Activated T-helper 2 cell treated with anti-CD3 and anti-CD28 coated beads, Interferon-gamma antibody, Interleukin-2, Interleukin-4, amounts not matched to agents 10 μg/mL and 5 μg/mL and 100 μg/mL, durations not matched to agents 14 hours and 24 hours and 36 hours (primary cell): ENCODE measurements at places on chromosomes 5 and 9. TPM values are rescaled to one million over a fixed set of nuclear protein-coding genes. Genes with fewer than 3 reads are reported as not detected.

Gene PCAT7
- total RNA-seq = not detected in 2 replicates

Gene FSTL4
- total RNA-seq = 2.1 and 2.5 TPM in 2 replicates

Gene KCNV2
- not detected in 2 replicates for total RNA-seq

Gene SCGB3A2
- not detected in 2 replicates for total RNA-seq

Gene PCSK1
- total RNA-seq = not detected in 2 replicates

Gene WDR36
- 77.9 and 79.9 TPM in 2 replicates for total RNA-seq

DNA sequence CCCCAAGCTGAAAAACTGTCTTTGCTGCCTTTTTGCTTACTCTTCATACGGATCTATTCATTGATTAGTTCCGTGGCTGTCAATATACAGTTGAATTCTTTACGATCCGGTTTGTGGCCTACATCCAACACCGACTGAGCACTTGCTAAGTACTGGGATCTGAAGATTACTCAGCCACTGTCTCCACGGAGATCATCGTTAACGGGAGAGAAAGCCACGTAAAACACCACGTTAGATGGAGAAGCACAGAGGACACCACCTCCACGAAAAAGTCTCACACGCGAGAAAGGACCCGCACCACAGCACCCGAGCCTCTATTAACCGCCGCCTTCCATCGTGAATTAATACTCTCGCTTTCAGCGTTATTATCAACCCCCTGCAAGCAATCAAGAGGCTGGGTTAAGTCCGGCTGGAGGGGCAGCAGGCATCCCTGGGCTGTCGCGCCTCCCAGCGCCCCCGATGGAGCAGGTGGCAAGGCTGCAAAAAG is 650 bp downstream of the ELP1 start:
- DNase-seq = peak; percentile 9

DNA sequence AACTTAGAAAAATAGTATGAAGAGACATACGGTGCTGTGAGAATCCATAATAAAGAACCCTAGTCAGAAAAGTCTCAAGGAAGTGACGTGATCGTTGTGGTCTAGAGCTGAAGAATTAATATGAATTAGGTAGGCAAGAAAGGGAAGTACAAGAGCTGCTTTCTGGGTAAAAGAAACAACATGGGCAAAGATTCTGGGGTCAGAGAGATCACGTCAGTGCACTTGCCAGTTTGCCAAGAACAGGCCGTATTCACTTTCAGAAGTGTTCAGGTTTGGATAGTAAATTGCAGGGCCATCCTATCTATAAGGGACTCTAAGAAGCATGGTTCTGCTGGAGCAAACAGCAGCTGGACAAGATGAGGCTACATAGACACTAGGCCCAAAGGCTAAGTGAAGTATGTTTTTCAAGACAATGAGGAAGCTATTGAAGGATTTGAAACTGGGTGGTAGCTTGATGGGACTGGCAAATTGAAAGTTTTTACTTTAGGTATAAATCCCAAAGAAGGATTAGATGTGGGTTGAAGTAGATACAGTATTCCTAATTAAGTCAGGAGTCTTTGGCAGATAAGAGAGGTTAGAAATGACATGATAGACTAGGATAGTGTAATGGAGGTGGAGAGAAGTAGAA is 4.8 kb upstream of the CHD1 start:
- no peak for DNase-seq

GRCh38 chr5:892394-893136 is at the start of the genes BRD9 and TRIP13:
BRD9 (minus strand) TSS chr5:892801; CDS start chr5:892657, 144 bp downstream.
TRIP13 (plus strand) TSS chr5:892884; CDS start chr5:892999, 115 bp downstream.
- DNase-seq = peak; percentile 84

DNA sequence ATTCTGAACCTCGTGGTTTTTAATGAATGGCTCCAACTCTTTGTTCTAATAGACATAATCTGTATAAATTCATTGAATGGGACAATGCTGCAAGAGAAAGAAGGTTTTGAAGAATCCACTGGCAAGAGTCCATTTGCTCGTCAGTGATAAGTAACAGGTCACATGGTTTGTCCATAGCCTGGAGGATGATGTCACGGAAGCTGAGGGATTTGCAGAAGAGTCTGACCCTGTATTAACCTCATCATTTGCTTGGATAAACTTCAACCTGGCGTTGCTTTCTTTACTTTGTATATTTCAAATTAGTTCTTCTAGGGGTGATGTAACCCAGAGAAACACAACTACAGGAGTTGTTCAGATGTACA is 197.4 kb downstream of the GAS1 start:
- no peak for DNase-seq

- DNase-seq = peak; percentile 36
Measured at GRCh38 chr5:53041071-53041692, 52.0 kb downstream of the ITGA2 start.

GRCh38 chr9:100554935-100555401 is 22.9 kb upstream of the CAVIN4 start:
- DNase-seq = no peak

DNA sequence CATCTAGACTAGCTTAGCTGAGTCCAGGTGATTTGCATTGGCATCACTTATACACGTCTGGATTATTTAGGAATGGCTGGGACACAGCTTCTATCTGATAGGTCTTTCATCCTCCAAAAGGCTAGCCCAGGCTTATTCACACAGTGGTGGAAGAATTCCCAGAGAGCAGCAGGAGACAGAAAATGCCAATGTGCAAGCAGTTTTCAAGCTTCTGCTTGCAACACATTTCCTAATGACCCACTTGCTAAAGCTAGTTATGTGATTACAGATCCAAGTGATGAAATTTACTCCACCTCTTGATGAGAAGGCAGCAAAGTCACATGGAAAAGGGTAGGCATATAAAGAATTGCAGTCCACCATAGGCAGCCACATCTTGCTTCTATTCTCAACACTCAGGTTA is 44.2 kb upstream of the MAST4 start:
- no peak for DNase-seq

DNA sequence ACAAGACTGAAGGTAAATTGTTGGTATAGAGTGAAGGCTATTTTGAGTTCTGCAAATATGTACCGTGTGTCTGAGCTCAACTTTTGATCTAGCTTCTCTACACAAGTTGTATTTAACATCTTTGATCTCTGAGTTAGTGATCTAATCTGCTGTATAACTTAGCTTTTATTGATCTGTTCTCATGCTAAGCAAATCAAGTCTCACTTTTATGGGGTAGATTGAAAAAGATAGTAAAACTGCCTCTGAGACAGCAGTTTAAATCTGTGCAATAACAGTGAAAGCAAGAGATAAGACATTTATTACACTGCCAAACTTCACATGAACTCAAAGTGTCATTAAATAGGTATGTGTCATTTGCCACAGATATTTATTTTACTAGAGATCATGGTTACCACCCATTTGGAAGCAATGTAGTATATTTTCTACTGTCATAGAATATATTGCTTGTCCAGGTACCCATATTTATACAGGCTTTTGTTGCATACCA is 477.3 kb downstream of the ISL1 start:
- no peak for DNase-seq

DNA sequence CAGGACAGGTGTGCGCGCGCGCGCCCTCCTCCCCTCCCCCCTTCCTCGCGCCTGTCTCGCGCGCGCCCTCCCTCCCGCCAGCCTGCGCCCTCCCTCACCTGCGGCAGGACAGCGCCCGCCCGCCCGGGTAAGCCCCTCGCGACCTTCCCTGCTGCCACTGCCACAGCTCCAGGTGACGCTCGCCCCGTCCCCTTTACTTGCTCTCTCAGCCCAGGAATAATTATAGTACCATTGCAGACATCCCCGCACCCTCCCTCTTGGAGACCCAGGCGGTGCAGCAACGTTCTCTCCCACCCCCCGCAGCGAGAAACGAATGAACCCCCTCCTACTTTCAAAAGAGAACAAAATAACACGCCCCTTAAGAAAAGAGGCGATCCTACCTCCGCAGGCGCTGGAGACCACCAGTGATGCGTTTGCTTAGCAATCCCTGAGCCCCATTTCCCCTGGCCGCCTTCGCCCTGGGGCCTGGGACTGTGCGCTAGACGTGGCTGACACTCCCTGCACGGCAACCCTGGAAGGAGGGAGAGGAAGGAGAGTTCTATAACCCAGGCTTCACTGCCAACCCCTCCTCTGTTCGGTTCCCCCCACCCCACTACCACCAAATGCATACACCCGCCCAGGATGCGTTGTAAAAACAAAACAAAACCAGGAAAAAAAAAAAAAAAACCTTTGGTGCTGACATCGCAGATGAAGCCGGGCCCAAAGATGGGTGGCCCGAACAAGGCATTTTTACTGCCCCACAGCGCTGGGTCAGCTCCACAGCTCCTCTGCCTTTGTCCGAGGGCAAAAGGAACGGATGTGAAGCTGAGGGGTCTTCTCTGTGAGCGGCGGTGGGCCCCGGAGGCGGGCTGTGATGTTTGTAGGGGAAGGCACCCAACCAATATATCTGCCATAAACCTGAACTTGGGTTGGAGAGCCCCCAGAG is 5.6 kb upstream of the PURA start:
- peak; percentile 22 for DNase-seq

DNA sequence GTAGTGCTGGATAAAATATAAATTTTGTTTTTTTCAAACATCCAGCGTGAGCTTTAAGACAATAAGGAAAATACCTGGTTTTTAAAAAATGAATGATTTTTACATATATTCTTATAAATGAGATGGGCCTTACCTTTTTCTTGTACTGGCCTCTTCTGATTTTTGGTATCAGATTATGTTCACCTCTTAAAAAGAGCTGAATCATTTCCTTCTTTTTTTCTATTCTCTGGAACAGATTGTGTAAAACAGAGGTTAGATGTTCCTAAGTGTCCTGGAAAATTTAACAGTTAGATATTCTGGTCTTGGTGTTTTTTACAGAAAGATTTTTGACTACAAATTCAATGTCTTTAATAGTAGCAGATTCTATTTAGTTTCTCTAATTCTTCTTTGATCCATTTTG is 74.6 kb downstream of the NDUFAF2 start:
- no peak for DNase-seq

DNA sequence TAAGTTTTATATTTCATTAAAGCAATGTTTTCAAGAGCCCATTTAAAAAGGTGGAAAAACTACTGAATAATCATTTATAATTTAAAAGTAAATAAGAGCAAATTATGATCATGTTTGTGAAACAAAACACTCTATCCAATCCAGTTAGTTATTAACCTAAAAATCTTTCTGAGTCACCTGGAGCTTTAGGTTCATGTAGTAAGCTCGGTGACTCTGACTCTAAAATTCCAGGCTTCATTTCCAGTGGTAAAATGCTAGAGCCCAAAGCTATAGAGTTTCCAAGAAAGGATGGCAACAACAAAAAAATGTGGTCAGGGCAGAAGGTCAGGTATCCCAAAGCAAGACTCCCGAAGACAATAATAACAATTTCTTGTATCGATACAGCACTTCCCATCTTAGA is 76.1 kb upstream of the SPOCK1 start:
- no peak for DNase-seq
